ENCODE measurements at places on chromosomes 6 and 20. TPM values are rescaled to one million over a fixed set of nuclear protein-coding genes. Genes with fewer than 3 reads are reported as not detected.

The EPHA7 gene
- 1.9 TPM for total RNA-seq

The RAD21L1 gene
- 0.66 TPM for total RNA-seq

The SAPCD1 gene
- 0.44 TPM for total RNA-seq

The SUMO4 gene
- 1.5 TPM for total RNA-seq

The HLA-DPA1 gene
- not detected for total RNA-seq
